ENCODE measurements at places on chromosomes 5 and 9. TPM values are rescaled to one million over a fixed set of nuclear protein-coding genes. Genes with fewer than 3 reads are reported as not detected.

GRCh38 chr5:59467969-59468368, 425.6 kb downstream of the PDE4D start:
- H3K4me3 ChIP-seq = no peak overlapping the region
- H3K27ac ChIP-seq = no peak overlapping the region
- H3K36me3 ChIP-seq = no peaks in the 10 kb centered on the region
- H3K27me3 ChIP-seq = no peaks in the 10 kb centered on the region

The GABRA1 gene
- total RNA-seq = not detected

DNA sequence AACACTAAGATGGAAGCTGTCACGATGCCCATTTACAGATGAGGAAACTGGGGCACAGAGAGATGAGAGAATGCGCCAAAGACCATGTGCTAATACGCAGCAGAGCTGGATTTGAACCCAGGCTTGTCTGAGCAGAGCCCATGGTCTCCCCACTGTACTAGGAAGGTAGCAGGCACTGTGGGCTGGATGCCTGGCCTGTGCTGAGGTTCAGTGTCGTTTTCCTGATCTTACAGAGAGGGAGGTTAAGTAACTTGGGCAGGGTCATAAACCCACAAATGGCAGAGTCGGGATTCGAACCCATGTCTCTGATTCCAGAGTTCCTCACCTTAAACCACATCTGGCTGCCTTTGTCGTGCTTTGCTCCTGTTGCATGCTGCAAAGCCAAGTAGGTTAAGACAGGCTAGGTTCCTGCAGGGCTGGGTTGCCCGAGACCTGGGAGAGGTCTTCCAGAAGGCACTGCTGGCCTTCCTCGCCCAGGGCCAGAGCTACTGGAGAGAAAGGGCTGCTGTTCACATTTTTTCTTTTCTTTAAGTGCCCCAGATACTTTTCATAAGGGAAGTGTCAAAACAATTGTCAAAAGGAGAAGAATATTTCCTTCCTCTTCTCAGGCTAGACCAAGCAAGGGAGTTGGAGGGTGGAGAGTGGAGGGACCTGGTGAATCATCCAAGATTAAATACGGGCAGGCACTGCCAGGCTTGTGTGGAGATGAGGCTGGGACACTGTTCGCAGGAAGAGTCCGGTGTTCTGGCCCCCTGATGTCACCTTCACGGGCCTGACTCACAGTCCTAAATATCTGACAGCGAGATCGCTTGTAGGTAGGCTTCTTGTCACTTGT, 3.2 kb downstream of the NEK6 start:
- peaks cover 13% of the 10 kb centered on the region for H3K36me3 ChIP-seq
- DNase-seq = no peak
- peak overlapping the region; percentile 94 for H3K4me3 ChIP-seq
- peaks cover 82% of the 10 kb centered on the region for H3K4me1 ChIP-seq
- H3K27ac ChIP-seq = peak overlapping the region; percentile 99

The SNCAIP gene
- 4.2 TPM for total RNA-seq

DNA sequence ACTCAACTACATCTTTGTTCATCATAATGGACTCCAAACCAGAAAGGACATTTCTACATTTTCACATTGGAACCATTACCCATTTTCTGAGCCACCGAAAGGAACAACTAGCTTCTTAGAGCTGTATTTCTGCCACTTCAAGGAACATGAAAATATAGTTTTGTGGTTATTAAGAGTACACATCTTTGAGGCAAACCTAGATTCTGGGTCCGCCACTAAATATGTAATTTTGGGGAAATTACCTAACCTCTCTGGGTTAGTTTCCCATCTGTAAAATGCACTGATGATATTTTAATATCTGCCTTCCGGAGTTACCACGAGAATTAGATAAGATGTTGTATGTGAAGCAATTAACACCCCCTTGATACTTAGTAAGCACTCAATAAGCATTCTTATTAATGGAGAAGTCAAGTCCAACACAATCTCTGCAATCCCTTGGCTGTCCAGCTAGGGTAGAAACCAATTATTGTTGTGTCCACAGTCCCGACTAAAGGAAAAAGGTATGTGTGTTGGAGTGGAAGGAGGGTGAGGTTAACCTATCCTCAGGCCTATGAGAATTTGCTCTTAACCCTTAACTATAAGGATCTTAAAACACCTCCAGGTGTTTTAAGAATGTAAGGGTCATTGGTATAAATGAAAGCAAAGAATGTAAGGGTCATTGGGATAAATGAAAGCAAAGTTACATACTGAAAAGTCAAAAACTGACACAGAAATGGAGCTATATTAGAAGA, 94.0 kb upstream of the PTGER4 start:
- H3K27me3 ChIP-seq = no peaks in the 10 kb centered on the region
- H3K4me3 ChIP-seq = no peak overlapping the region
- H3K4me1 ChIP-seq = peaks cover 11% of the 10 kb centered on the region
- no peak for DNase-seq

The OR13C5 gene
- not detected for total RNA-seq

The GLRA1 gene
- not detected for total RNA-seq

The ZNF622 gene
- total RNA-seq = 30.7 TPM

DNA sequence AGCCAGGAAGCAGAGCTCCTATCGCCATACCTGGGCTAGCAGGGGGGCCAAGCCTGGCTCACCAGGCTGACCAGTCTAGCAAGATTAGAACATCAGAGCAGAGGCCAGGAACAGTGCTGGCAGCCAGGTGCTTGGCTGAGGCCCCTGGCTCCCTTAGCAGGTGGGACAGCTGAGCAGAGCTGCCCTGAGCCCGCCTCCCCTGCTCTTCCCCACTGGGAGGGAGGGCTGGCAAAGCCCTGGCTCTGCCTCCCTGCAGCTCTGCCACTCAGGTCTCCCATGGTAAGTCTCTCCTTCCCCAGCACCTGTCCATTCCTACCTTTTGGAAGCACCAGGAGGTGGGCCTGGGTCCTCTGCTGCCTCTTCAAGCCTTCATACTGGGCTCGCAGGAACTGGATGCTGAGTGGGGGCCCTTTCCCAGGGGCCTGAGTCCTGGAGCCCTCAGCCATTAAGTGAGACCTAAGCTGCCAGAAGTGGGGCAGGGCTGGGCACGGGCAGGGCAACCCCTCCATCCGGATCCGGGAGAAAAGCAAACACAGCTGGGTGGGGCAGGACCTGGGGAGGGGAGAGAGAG, 803 bp downstream of the C9orf152 start:
- H3K27me3 ChIP-seq = peaks cover 28% of the 10 kb centered on the region
- no peak for DNase-seq
- H3K4me1 ChIP-seq = no peaks in the 10 kb centered on the region
- H3K4me3 ChIP-seq = no peak overlapping the region
- H3K36me3 ChIP-seq = no peaks in the 10 kb centered on the region

DNA sequence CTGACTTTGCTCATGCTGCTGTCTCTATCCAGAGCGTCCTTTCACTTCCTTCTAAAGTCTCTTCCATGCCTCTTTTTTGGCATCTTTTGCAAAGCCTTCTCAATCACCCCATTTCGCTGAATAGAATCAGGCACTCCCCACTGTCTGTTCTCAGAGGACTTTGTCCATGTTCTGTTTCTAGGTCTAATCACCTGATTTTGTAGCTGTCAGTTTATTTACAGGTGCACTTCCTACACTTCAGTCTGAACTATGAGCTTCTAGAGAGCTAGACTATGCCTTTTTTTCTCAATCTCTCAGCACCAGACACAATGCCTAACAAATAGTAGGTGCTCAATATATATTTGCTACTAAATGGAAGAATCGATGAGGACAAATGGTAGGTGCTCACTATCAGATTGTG, 29.9 kb downstream of the TLR4 start:
- H3K27me3 ChIP-seq = no peaks in the 10 kb centered on the region
- peak overlapping the region; percentile 71 for H3K27ac ChIP-seq
- H3K4me3 ChIP-seq = no peak overlapping the region
- DNase-seq = no peak

DNA sequence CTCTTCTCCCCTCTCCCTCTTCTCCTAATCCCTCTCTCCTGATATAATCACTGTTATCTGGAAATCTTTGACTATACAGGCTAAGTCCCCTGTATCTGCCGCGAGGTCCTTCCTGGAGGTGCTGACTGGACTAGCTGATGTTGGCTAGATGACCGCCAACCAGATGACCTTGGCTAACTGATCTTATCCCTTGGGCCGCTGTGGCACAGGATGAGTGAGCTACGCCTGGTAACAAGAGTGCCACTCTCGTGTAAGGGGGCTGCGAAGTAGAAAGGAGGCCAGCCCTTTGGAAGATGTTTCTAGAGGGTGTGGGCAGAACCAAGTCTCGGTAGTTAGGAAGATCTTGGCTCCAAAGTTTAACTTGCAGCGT, 345 bp upstream of the PRRC1 start:
- no peak for DNase-seq
- peak overlapping the region; percentile 79 for H3K27ac ChIP-seq
- H3K36me3 ChIP-seq = peaks cover 26% of the 10 kb centered on the region
- H3K27me3 ChIP-seq = no peaks in the 10 kb centered on the region
